Ovary (tissue), 10 donors: ENCODE measurements at places on chromosomes 13 and 19.

- H3K27me3 ChIP-seq: no peaks in the 10 kb centered on the region
- H3K4me1 ChIP-seq: no peaks in the 10 kb centered on the region
- DNase-seq: no peak
- H3K36me3 ChIP-seq: no peaks in the 10 kb centered on the region
- no peak overlapping the region for H3K27ac ChIP-seq
Observed at GRCh38 chr13:51879133-51879532, 17.4 kb downstream of the CCDC70 start.

DNA sequence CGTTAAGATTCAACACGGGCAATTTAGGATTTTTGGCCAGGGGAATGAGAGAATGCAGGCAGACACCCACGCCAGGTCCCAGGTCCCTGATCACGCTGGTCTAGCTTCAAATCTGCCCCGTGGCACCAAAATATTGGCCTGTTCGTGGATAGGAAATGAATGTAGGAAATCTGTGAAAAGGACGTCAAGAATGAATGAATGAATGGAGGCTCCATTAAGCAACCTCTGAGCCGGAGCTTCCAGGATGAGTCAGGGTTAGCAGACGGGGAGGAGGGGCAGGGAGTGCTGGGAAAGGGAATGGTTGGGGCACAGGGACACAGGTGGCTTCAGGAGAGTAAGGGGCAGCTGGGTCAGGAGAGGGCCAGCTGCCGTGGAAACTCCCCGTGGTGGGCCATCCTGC lies 4.2 kb downstream of the SULT2B1 start:
- H3K27ac ChIP-seq: no peak overlapping the region
- H3K27me3 ChIP-seq: no peaks in the 10 kb centered on the region
- no peaks in the 10 kb centered on the region for H3K36me3 ChIP-seq
- no peak for DNase-seq

DNA sequence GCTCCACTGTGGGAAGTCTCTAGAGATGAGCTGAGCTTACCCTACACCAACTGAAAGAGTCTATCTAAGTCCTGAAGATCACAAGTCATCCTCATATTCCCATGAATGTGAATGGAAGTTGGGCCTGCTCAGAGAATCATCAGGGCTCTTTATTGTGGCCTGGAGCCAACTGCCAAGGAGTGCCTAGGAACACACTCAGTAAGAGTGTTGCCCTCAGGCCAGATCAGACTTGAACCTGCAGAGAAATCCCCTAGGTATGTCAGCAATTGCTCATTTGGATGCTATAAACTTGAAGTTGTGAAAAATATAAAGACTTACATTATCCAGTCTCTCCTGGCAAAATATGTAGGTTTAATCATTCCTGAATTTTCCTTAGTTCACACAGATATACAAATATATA lies 1070.2 kb downstream of the EFNB2 start:
- no peaks in the 10 kb centered on the region for H3K36me3 ChIP-seq
- DNase-seq: no peak
- H3K27ac ChIP-seq: no peak overlapping the region
- no peaks in the 10 kb centered on the region for H3K27me3 ChIP-seq
- H3K4me1 ChIP-seq: no peaks in the 10 kb centered on the region

GRCh38 chr13:98548230-98548629 lies 28.7 kb downstream of the STK24 start:
- H3K27me3 ChIP-seq: no peaks in the 10 kb centered on the region
- DNase-seq: no peak
- no peak overlapping the region for H3K27ac ChIP-seq
- H3K36me3 ChIP-seq: no peaks in the 10 kb centered on the region
- H3K4me1 ChIP-seq: peaks cover 14% of the 10 kb centered on the region

GRCh38 chr19:58097781-58098681 lies at the start of gene ZSCAN18:
Gene ZSCAN18, minus strand, starts transcription at chr19:58098231. Its CDS starts 7,964 bp downstream, at chr19:58090267.
- peak; percentile 97 for DNase-seq
- H3K27me3 ChIP-seq: no peaks in the 10 kb centered on the region
- H3K36me3 ChIP-seq: no peaks in the 10 kb centered on the region
- peak within 1 kb of the TSS; percentile 90 for H3K27ac ChIP-seq

- DNase-seq: no peak
- H3K27me3 ChIP-seq: no peaks in the 10 kb centered on the region
- H3K36me3 ChIP-seq: no peaks in the 10 kb centered on the region
- H3K27ac ChIP-seq: no peak overlapping the region
- H3K4me3 ChIP-seq: no peak overlapping the region
Observed at GRCh38 chr13:78638216-78638615, 20.7 kb downstream of the OBI1 start.

- H3K4me3 ChIP-seq: no peak overlapping the region
- no peaks in the 10 kb centered on the region for H3K4me1 ChIP-seq
- no peaks in the 10 kb centered on the region for H3K36me3 ChIP-seq
- no peak overlapping the region for H3K27ac ChIP-seq
Observed at GRCh38 chr13:92767468-92767867, 459.1 kb upstream of the GPC6 start.

- peaks cover 3% of the 10 kb centered on the region for H3K4me1 ChIP-seq
- no peaks in the 10 kb centered on the region for H3K36me3 ChIP-seq
- no peak overlapping the region for H3K27ac ChIP-seq
Observed at GRCh38 chr19:17457616-17458015, 3.1 kb downstream of the NXNL1 start.

DNA sequence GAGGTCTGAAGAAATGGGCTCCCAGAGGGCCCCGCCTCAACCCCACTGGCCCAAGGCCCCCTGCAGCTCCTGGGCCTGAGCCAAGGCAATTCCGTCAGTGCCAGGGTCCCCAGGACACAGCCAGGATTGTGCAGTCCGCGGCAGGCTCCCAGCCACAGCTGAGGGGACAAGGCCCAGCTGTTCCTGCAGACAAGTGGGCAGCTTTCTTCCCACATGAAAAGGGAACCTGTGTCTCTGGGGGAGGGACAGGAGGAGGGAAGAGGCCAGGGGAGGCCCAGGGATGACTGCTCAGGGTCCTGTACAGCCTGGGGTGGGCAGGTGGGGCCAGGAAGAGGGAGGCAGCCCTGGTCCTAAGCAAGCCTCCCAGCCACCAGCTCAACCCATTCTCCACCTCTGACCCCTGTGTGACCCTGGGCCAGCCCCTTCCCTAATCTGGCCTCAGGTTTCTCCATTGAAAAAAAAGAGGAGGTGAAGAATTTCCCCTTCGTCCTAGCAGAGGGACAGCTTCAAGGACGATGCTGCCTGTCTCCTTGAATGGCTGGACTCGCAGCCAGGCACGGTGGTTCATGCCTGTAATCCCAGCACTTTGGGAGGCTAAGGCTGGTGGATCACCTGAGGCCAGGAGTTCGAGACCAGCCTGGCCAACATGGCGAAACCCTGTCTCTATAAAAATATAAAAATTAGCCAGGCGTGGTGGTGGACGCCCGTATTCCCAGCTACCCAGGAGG lies 20.5 kb upstream of the VSTM2B start:
- no peaks in the 10 kb centered on the region for H3K27me3 ChIP-seq
- H3K36me3 ChIP-seq: no peaks in the 10 kb centered on the region
- DNase-seq: no peak

DNA sequence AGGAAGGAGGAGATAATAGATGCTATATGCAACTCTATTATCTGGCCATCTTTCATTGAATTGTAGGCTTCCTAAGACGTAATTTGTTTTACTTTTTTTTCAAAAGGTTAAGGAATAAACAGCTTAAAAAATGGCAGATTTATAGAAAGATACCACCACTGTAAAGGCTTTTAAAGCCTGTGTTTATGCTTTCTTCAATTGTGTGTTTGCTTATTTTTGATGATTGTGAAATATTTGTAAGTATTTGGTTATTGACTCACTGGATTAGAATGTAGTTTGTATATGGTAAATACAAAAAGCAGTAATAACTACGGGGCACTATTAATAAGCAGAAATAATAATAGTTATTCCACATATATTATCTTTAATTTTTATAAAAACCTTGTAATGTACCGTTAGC lies 437.9 kb downstream of the KLF5 start:
- no peaks in the 10 kb centered on the region for H3K4me1 ChIP-seq
- H3K27me3 ChIP-seq: no peaks in the 10 kb centered on the region
- no peaks in the 10 kb centered on the region for H3K36me3 ChIP-seq
- no peak overlapping the region for H3K4me3 ChIP-seq

DNA sequence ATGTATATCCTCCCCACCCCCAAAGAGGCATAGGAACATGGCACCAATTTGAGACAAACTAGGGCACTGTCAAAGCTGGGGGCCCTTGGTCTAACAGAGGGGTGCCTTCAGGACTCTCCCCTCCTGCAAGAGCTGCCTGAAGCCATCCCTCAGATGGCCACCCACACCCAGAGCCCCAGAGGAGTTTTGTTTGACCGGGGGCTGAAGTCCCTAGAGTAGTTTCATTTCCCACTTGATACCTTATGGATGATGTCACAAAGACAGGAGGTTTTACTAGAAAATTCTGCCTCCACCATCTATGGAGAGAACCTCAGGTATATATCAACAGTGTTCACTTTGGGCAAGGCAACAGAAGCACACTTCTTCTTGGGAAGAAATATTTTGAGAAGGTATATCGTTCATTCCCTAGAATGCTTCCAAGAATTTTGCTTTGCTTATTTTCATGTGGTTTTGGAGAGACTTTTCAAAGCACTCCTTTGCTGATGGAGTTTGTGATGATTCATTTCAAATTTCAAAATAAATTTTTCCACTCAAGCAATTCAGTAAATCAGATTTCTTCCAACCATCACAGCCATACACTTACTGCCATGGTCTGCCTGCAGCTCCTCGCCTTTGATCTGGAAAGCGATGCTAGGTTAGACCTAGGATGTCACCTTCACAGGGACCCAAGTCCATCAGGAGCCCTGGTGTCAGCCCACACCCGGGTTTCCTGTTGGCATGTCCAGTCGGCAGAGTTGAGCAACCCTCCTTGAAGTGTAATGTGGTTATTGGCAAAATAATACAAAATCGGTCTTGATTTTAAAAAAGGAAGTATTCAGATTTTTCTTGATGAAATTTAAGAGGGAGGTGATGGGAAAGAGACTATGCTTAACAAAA lies 207.0 kb downstream of the SHISA2 start:
- no peak overlapping the region for H3K27ac ChIP-seq
- H3K4me1 ChIP-seq: no peaks in the 10 kb centered on the region
